ENCODE measurements at places on chromosomes 6 and 20.

DNA sequence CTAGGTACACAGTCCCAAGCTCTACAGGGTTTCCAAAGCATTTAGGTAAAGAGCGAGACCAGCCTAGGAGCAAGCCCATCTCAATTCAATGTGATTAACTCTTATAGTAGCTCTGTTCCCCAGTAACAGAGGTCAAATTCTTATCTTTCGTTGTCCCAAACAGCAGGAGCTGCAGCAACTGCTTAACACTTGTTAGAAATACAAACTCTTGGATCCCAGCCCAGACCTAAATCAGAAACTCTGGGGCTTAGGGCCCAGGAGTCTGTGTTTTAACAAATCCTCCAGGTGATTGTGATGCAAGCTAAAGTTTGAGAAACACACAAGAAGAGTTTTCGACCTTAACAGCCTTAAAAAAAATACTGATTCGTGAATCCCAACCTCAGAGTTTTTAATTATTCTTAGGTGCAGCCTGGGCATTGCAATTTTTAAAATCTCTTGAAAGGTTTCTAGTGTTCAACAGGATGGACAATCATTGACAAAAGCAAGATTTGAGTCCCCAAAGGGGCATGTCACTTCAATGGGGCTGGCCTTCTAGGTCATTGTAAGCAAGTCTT lies 127.4 kb upstream of the HCRTR2 start:
- no peak for DNase-seq

DNA sequence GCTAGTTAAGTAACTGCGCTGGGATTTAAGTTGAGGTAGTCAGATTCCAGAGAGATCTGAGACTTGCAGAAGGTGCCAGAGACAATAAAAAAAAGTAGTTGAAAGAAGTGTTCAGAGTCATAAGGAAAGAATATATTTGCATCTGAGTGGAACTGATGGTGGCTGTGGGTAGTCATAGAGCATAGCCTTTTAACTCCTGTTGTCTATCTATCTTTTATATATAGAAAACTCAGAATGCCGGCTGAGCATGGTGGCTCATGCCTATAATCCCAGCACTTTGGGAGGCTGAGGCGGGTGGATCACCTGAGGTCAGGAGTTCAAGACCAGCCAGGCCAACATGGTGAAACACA lies 62.0 kb downstream of the CARMIL1 start:
- DNase-seq, result no peak

DNA sequence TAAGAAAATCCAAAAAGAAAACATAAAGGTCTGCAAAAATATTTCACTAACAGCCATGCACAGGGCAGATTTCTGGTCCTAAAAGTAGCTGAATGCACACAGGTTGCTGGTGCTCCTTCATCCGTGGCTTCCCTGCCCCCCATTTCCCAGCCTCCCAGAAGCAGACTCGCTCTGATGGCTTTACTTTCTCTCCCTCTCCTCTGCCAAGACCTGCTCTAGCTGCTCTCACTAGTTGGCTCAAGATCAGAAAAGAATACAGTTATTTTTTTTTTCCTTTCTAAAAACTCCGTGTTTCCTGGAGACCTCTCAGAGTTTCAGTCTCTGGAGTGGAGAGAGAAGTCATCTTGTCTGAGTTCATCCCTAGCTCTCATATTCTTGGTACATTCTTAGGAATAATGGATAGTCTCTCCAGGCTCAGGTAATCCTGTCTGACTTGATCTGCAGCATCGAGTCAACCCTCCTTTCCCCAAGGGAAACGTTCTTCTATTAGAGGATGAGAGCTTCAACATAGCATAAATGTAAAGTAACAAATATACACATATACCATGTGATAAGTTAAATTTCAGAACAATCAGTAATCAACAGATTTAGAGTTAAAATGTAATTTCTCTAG lies 214.2 kb downstream of the TBC1D7 start:
- DNase-seq, result no peak

DNA sequence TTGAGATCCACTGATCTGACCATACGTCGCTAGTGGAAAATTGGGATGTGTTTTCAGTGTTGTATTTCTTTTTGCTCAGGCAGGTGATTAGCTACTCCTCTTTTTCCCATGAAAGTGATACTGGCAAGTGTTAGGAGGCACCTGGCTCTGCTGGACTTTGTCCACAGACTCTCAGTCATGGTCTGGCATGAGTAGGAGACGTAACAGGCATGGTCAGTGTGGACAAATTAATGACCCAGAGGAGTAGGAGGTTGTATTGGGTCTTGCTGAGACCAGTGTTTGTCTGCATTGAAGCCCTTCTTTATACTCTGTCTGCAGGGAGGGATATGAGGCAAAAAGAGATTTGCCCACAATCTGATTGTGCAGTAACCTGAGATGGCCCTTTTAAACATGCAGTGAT lies 178.7 kb downstream of the DTNBP1 start:
- no peak for DNase-seq

DNA sequence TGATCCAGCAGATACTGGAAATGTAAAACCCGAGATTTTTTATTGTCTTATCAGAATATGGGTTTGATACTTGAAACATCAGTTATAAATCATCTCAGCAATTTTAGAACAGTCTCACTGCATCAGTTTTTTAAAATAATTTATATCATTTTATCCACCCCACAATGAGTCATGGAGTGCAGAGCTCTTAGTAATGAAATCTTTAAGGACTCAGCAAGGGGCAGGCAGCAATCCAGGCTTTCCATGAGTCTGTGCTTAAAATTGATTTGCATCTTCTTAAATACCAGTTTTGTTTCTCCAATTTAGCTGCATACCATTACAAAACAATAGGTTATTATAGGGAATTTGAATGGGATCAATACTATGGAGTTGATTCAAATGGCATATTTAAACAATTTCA lies 832.3 kb downstream of the C6orf118 start:
- DNase-seq, result no peak

- no peak for DNase-seq
These were observed 56.5 kb upstream of the HFE start for GRCh38 chr6:26030716-26031115.

DNA sequence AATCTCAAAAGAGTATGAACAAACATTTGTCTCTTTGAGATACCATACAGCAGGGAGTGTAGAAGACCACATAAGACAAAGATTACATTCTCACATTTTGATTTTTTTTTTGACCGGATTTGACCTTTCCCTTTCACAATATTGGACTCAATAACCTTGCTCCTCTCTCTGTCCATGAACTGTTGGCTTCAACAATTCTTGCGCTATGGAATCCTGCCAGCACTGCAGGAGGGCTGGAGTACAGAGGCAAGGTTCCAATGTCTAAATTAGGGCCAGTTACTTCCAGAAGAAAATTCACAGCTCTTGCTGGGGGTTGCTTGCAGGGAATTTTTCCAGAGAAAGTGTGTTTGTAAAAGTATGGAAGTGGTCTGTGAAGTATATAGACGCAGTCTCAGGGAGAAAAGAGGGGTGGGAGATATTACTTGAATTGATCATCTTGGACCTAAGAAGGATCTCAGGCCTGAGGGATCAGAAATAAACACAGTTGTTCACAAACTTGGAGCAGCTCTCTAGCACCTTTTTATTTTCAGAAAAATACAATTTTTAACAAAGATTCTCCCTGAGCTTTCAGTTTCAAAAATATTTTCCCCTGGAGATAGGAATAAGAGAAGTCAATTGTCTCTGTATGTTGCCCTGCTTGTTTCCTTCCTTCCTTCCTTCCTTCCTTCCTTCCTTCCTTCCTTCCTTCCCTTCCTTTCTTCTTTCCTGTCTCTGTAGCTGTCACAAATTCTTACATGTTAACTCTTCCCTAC lies 765.9 kb downstream of the BCKDHB start:
- no peak for DNase-seq

- peak; percentile 23 for DNase-seq
These were observed 15.5 kb upstream of the CLDN20 start for GRCh38 chr6:155248008-155249001.

DNA sequence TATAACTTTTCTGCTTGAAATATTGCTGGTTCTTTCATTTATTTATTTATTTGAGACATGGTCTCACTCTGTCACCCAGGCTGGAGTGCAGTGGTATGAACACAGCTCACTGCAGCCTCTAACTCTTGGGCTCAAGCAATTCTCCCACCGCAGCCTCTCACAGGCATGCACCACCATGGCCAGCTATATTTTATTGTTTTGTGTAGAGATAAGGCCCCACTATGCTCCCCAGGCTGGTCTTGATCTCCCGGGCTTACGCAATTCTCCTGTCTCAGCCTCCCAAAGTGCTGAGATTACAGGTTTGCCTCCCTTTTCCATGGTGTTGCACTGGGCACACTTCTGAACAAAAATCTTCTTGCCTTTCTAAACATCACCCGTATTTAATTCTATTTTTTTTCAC lies 39.1 kb upstream of the RNGTT start:
- DNase-seq, result no peak
